ENCODE measurements at places on chromosomes 16 and 17.

DNA sequence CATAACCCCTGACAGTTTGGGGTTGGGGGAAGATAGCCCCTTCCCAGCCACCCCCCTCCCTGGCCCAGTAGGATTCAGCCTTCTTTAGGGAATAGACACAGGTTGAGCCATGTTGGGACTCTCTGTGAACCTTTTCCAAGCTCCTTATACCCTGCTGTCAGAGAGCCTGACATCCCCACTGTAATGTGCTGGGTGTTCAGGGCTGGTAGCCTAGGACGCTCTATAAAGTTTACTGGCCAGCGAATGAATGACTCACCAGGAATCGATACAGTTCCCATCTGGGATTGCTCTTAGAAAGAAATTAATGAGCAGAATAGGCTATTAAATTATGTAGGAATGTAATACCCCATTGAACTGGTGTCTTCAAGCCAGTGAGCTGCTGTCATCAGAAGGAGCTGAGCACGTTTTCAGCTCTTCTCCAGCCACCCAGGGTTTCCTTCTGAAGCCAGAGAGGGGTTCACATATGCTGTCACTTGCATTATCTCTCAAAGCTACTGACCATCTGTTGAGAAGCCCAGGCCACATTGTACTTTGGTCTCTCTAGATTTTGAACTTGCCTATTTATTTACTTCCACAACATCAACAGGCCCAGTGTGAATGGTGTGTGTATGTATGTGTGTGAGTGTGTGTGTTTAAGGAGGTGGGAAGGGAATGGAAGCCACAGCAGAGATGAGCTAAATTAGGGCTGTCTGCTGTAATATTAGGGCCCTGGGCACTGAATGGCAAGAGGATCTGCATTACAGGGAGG is 64.9 kb downstream of the SPACA3 start:
- DNase-seq = no peak

DNA sequence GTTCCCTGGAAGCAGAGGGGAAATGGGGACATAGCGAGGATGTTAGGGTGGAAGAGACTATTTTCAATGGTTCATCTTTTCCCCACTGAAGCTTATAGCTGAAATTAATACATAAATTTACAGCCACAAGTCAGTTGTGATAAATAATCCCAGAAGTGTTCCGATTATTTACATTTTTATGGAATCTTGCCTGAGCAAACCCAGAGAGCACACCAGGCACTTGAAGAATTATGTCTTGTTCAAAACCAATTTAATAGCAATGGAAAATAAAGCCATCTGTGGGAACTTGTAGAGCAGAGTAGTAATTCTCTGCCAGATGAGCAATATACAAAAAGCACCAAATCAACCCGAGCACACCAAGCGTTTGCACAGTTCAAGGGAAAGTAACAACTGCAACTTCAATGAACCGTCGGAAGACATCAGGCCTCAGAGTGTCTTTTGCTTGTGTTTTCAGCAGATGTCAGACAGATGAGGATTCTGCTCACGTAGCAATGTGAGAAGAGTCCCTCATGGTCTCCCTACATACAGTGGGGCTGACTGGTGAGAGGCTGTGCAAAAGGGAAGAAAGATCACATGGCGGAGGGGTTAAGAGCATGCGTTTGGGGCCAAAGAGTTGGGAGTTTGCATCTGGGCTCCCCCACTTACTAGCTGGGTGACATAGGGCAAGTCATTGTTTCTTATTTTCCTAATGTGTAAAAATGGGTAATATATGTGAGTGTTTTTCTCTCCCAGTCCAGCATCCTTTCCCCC is 148.7 kb upstream of the HS3ST2 start:
- DNase-seq = no peak

- no peak for DNase-seq
Observed at GRCh38 chr17:64615028-64615677, 47.0 kb downstream of the SMURF2 start.

DNA sequence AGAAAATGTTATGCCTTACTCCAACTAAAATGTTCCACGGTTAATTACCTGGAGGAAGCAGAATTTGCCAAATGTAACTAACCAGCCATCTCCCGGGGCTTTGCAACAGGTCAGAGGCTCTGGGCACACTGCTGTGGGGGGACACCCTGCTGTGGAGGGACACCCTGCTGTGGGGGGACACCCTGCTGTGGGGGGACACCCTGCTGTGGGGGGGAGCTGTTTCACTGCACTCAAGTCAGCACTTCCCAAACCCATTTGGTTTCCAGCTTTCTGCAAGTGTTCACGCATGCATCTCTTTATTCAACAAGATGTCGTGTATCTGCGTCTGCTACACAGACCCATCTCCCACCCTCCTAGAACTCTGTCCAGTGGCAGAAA is 239.5 kb downstream of the C16orf95 start:
- no peak for DNase-seq

All from T1000 (cell line).